Effector memory CD4-positive, alpha-beta T cell (primary cell): ENCODE measurements at places on chromosomes 2 and 18.

- DNase-seq: no peak
Measured at GRCh38 chr2:166404831-166405568, 29.3 kb upstream of the SCN9A start.

DNA sequence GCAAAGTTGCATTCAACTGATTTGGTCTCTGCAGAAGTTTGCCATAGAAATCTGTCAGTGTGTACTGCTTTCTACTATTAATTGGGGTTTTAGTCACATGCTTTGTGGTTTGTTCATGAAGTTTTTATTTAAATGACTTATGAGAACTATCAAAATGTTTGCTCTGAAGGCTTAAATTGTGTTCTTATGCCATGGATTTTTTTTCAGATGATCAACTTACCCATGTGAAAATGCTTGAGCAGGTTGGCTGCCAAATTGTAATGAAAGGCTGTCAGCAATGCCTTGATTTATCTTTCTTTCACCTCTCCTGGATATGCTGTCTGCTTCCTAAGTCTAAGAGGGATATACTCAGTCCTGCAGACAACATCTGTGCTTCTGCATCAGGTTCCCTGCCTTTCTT is 50.7 kb downstream of the FMNL2 start:
- no peak for DNase-seq

DNA sequence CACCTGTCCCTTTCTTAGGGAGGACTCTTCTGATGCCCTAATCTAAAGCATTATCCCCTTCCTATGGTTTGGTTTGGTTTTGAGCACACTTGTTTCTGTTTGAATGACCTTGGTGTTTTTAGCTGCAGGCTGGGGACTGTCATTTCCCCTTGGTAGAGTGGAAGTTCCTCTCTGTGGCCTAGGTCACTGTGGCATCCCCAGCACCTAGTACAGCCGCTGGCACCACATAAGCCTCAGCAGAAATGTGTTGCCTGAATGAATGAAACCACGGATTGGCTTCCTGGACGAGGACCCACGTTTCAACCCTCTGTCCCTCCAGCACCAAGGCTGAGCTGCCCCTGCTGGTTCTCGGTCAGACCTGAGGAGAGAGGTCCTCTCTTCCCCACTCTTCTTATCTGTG is 159.9 kb downstream of the CTIF start:
- DNase-seq: no peak

DNA sequence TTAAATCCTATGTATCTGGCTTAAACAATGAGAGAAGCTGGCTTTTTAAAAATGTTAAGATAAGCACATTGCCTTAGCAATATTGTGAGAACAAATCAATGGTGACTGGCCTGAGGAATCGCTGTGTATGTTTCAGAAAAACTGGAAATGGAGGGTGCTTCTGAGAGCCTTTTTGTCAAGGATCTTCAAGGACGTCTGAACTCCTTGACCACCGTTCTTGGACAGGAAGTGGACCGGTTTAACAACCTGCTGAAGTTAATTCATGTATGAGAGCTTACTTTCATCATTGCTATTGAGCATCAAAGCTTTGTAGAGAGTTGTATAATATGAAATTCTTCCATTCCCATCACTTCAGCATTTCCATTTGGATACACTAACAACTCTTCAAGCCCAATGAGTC is 72.6 kb downstream of the TRABD2A start:
- no peak for DNase-seq

DNA sequence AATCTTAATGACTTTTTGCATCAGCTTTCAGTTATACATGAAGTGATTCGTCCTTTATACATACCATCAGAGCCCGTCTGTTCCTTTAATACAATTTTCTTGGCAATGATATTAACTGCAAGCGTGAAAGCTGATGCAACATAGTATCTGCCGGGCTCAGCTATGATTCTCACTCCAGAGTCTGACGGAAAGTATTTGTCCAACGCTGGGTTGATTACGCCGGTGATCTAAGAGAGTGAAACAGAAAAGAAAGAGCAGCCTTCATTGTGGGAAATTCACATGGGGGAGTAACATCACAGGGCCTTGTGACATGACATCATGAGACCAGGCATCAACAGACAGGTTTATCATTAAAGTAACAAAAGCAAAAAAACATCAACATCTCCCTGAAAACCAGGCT is 6.2 kb downstream of the ODC1 start:
- no peak for DNase-seq

DNA sequence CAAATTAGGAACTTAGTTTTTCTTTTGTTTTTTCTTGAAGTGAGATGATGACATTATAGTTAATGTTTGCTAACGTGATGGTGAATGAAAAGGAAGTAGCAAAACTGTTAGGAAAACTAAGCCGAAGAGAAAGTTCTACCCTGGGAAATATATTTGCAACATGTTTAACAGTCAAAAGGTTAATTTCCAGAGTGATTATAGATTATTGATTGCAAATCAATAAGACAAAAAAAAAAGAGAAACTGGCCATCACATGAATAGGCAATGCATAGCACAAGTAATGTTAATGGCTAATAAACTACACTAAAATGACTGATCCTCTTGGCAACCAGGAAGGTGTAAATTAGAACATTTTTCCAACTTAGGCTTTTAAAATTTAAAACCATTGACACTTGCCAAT is 26.0 kb upstream of the AMMECR1L start:
- DNase-seq: no peak

DNA sequence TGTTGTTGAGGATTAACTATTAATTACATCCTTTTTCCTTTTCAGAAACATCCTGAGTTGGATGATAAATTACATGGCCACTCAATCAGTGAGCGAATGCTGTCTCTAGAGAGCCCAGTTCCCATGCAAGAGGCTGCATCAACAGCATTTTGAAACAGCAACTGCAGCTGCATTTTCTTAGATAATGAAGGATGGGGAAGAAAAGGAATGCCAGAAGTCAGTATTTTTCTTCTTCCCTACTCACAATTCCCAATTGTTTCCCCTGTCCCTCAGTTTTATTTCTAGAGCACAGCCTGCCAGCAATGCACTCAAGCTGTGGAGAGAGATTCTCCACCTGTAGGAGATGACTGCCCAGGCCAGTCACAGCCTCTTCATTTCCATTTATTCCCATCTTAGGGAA is 6.9 kb downstream of the SCN7A start:
- no peak for DNase-seq

DNA sequence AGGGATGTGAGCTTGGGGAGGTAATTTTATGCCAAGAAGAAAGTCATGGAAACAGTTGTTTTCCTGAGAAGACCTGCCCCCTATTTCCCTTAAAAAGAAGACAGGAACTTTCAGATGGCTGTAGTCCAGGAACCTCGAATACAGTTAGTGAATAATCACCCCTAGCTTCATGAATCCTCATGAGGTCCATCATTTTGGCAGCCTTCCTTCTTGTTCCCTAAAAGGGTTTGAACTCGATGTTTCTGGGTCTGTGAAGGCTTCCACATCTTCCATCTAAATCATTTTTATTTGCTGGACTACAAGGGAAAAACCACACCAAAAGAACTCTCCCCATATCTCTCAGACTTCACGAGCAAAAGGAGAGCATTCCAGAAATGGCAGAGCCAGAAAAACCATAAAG is 290.8 kb downstream of the SLC4A3 start:
- no peak for DNase-seq
